ENCODE measurements at places on chromosomes 16 and 17.

DNA sequence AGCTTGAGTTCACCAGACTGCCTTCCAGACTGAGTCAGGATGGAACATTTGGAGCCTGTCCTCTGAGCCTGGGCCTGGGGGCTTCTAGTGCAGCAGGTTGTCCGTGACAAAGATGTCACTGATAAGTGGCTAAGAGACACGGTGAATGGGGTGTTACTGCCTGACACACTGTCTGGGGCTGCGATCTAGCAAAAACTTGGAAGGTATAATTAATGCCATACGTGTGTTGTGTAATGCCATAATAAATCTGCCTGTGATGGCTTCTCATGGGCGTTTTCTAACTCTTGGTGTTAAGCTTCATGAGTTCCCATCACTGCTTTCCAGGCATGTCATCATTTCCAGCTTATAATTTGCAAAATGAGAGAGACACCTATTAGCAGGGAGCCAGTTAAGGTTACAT, 215.4 kb downstream of the UTP18 start:
- no peak for DNase-seq

GRCh38 chr16:58815181-58815888, 81.2 kb upstream of the GOT2 start:
- DNase-seq = no peak

GRCh38 chr17:18120461-18121017, 12.0 kb downstream of the MYO15A start:
- no peak for DNase-seq

- no peak for DNase-seq
These were observed 292.2 kb downstream of the TOX3 start for GRCh38 chr16:52254746-52255145.

DNA sequence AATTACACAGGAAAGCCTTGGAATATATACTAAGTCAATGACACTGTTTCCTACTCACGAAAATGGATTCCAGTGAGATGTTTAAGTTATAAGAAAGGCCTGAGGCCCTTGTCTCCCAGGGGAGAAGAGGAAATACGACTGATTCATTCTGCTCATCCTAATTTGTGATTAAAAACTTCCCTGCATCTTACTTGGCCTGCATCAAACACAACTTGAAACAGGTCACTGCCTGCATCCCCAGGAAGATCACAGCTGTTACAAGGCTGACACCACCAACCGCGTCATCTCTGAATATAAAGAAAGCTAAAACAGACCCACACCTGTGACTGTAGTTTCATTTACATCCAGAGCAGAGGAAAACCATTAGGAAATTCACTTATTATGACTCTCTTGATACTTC, 121.9 kb downstream of the DNAH3 start:
- no peak for DNase-seq

DNA sequence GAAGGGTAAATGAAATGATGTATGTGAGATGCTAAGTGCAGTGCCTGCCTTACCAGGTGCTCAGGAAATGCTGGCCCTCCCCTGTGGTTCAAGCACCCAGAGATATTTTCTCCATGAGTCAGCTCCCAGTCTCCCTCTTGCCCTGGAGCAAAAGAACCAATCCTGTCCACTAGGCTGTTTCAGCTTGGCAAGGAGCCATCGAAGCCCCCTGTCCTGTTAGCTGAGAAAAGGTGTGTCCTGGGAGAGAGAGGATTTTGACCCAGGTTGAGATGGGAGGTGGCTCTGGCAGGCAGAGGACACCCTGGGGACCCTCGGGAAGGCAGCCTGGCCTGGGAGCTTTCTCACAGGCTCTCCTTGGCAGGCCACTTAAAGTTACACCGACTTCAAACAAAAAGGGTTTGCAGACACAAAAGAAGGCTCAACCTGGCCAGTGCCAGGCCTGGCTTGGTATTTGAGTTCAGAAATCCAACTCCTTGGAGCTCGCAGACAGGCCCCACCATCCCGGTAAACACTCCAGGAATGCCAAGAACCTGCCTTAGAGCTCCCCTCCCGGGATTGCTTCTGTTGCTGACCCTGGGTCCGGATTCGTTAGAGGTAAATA, 29.6 kb downstream of the NTN1 start:
- DNase-seq = no peak

- DNase-seq = no peak
These were observed 38.9 kb upstream of the RPL38 start for GRCh38 chr17:74164446-74165045.

- no peak for DNase-seq
These were observed 310.6 kb downstream of the MAP2K6 start for GRCh38 chr17:69725146-69725545.

DNA sequence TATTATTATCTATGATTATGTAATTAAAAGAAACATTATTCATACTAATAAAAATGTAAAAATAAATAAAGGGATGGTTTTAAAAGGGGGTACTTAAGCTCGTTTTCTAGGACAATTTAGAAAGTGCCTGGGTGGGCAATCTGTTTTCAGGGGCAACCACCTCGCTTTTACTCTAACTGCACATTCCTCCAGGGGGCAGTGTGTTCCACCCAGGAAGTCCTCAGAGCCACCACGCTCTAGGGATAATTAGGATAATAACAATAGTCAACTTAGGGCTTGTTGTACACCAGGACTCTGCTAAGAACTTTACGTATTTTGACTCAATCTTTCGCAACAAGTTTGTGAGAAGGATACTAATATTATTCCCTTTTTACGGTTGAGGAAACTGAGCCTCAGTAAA, 396.7 kb upstream of the MAF start:
- DNase-seq = no peak

GRCh38 chr17:81578561-81579225, 26.5 kb upstream of the FAAP100 start:
- DNase-seq = no peak

- DNase-seq = peak; percentile 87
These were observed 20.9 kb upstream of the KRT19 start for GRCh38 chr17:41548844-41549595.

DNA sequence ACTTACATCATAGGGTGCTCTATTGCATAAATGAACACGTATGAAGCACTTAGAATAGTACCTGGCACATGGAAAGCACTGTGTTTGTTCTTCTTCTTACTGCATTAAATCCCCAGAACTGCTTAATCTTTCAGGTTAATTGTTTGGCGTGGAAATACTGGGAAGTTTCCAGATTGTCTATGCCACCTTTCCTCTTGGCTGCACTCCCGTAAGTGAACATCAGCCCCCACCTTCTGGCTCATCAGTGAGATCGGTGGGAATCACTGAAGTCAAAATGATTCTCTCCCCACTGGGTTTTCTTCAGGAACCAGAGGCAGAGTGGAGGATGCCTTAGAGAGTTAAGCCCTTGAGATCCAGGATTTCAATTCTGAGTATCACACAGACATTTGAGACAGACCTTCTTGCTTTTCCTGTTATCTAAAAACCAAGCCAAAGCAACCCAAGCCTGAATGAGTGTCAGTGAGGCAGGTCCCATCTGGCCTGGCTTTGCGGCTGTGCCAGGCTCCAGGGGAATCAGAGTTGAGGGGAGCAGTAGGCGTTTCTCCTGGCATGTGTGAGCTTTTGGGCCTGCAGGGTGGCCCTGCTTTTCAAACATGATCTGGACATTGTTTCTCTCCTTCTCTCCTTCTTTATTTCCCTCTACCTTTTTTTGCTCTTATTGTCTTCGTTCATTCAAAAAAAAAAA, 59.1 kb downstream of the OTOA start:
- no peak for DNase-seq

GRCh38 chr17:77542551-77543490, 402.1 kb downstream of the SEC14L1 start:
- peak; percentile 32 for DNase-seq

- no peak for DNase-seq
These were observed 172.3 kb downstream of the KATNIP start for GRCh38 chr16:27722207-27722606.

- no peak for DNase-seq
These were observed 123.4 kb upstream of the NOL11 start for GRCh38 chr17:67594115-67594880.

GRCh38 chr16:78816499-78817195, 717.2 kb downstream of the WWOX start:
- no peak for DNase-seq

GRCh38 chr17:78176548-78177025, 8.2 kb downstream of the SYNGR2 start:
- DNase-seq = peak; percentile 68

- DNase-seq = peak; percentile 72
These were observed 33.2 kb downstream of the CYTH1 start for GRCh38 chr17:78748730-78749317.

DNA sequence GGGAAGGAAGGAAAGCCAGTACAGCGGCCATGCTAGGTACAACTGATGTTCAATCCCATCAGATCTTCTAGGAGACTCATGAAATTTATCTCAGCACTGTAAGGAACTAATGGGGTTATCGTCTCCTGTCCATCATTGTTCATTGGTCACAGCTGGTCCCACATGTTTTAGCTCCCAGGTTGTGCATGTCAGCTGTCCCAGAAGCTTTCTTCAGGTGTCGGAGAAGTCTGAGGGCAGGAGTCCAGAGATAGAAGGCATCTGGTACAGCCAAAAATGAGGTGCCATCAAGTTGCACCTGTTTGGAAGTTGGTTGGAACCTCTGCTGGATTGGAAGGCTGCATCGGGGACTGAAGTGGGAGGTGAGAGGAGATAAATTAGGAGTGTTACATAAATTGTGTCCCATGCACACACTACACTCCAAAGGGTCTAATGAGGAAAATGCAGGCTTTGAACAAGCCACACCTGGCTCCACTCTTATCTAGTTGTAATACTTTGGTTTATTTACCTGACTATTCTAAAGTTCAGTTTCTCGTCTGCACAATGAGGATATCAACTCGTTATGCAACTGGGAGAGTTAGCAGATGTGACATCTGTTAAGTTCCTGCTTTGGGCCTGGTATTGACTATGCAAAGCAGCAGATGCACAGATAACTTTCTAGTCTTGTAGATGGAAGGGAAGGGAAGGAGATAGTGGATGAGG, 62.9 kb downstream of the MAP2K6 start:
- no peak for DNase-seq

DNA sequence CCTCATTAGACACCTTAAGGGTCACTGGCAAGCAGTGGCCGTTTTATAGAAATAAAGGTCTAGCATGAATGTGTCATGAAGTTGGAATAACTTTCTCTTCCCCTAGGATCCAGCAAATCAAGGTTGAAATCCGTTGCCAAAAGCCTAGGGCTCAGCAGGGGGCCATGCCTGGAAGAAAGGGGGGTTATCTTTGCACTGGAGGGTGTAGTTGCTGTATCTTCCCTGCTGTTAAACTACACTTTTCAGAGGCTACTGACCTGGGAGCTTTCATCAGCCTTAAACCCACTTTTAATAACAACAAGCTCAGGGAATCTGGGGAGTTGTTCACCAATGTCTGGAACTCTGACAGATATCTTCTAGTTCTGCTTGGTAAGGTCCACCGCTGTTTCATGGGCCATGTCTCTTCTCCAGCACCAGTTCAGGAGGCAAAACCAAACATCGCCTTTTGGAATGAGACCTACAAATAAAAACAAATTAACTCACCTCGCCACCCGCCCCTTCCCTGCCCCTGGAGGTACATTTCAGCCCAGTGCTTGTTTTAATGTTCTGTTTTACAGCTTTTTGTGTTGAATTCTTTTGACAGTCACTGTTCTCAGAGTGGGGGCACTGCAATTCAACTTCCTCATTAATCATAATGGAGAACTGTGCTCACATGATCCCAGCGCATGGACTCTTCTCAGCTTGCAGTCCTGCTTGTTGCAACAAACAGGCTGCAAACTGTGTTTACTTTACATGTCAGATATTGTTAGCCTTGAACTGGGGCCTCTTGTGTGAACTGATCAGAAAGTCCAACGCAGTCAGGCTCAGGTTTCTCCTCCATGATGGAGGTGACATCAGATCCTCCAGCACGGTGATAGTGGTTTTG, 508.7 kb downstream of the KCNJ2 start:
- no peak for DNase-seq

GRCh38 chr17:3813171-3813570, 12.2 kb upstream of the ITGAE start:
- DNase-seq = no peak

DNA sequence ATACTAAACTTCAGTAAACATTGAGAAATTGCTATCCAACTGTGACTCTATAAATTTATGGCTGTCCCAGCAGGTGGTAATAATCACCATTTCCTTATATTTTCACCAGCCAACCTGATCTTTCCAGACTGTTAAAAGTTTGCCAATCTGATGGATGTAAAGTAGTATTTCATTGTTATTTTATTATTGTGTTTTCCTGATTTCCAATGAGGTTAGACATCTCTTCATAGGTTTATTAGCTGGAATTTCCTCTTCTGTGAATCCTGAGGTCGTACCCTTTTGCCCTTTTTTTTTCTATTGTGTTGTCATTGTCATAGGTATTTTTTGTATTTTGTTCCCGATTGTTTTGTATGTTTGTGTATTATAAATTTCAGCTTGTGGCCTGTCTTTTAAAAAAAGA, 31.7 kb downstream of the BMERB1 start:
- DNase-seq = no peak

GRCh38 chr16:20045886-20046285, 27.8 kb downstream of the GPR139 start:
- DNase-seq = no peak

DNA sequence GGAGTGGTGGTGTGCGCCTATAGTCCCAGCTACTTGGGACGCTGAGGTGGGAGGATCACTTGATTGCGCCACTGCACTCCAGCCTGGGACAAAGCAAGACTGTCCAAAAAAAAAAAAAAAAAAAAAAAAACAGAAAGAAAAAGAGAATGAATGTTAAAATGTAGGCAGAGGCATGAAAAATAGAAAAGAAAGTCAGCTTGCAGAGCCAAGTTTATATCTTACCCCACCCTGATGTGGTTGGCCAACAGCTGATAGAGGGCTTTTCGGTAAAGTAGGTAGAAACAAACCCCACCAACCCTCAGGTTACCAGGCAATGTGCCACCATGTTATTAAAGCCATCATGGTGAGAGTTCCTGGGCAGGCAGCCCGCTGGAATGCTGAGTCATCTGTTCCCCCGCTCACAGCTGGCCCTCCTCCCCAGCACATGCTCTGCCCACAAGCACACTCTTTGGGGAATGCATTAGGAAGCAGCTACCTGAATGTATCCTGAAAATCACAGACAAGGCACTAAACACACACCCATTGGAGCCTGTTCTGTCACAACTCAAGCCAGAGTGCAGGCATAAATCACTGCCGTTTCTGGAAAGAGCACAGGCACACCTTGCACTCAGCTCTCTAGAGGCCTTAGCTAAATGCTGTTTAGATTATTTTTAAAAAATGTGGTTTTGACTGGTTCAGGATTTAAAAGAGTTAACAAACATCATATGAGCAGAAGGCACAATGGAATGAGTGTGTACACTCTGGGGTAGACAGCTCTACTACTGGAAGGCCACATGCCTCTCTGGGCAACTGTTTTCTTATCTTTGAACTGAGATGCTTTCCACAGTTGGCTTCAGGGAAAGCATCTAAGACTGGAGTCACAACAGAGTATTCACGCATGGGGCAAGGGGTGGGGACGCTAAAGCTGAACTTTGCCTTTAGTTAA, 128.5 kb downstream of the PARN start:
- DNase-seq = no peak
